Muscle of arm (tissue), 14 donors: ENCODE measurements at places on chromosomes 13 and 19. TPM values are rescaled to one million over a fixed set of nuclear protein-coding genes. Genes with fewer than 3 reads are reported as not detected.

The FGF22 gene
- not detected for polyA plus RNA-seq

The GRIK5 gene
- polyA plus RNA-seq: 3.2 TPM

The SKA3 gene
- polyA plus RNA-seq: 6.8 TPM

The MYBPC2 gene
- 79.3 TPM for polyA plus RNA-seq

The SLC25A42 gene
- 8.2 TPM for polyA plus RNA-seq

The FAM187B gene
- polyA plus RNA-seq: not detected

The ZNF480 gene
- polyA plus RNA-seq: 12.7 TPM

The UBE2L5 gene
- polyA plus RNA-seq: 0.28 TPM

The KLHL26 gene
- polyA plus RNA-seq: 3.9 TPM

The DIAPH3 gene
- polyA plus RNA-seq: 11.7 TPM

The SLITRK1 gene
- polyA plus RNA-seq: 3.1 TPM

The CGB5 gene
- not detected for polyA plus RNA-seq

The CPAMD8 gene
- polyA plus RNA-seq: 30.7 TPM

The FBL gene
- polyA plus RNA-seq: 241 TPM

The GARIN5A gene
- 3.7 TPM for polyA plus RNA-seq
